ENCODE measurements at places on chromosomes 16 and 17. TPM values are rescaled to one million over a fixed set of nuclear protein-coding genes. Genes with fewer than 3 reads are reported as not detected.

DNA sequence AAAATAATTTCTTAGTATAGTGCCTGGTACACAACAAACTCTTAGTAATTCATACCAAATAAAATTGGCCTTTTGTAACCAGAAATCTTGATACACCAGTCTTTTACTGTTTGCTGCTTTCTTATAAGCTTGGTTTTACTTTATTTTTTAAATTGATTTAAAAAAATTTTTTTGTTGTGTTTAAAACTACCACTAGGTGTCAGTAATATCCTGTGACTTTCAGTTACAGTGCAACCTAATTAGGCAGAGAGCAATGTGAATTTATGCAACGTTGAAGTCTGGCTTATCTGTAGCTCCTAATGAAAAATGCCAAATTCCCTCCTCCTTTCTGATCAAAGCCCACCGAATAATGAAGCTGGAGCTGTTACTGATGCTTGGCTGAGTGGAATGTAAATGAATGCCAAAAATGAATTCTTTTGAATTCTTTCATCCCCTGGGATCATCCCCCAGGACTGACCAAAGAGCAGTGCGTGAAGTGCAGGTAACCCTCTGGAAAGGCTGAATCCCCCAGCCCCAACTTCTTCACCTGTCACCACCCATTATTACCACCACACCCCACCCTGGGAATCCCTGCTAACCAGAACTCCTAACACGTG, 3.8 kb downstream of the ERCC4 start:
- DNase-seq = no peak

- no peak for DNase-seq
These were observed 20.2 kb downstream of the ENPP7 start for GRCh38 chr17:79750650-79751545.

The CNTNAP1 gene
- total RNA-seq = 2.2 TPM

DNA sequence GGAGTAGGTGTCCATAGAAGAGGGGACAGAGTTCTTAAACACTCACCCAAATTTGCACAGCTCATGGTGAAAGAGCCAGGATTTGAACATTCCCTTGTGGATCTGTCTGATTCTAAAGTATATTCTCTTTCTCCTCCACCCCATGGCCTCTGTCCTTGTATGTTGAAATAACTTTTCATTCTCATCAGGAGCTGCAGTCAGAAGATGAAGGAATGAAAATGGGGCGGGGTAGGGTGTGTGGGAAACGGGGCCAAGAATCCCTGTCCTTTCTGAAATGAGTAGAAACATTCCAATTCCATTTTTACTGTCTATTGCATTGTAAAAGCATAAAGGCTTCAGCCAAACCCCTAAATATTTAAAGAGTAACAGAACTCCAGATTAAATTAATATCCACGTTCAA, 42.8 kb downstream of the NOG start:
- no peak for DNase-seq

DNA sequence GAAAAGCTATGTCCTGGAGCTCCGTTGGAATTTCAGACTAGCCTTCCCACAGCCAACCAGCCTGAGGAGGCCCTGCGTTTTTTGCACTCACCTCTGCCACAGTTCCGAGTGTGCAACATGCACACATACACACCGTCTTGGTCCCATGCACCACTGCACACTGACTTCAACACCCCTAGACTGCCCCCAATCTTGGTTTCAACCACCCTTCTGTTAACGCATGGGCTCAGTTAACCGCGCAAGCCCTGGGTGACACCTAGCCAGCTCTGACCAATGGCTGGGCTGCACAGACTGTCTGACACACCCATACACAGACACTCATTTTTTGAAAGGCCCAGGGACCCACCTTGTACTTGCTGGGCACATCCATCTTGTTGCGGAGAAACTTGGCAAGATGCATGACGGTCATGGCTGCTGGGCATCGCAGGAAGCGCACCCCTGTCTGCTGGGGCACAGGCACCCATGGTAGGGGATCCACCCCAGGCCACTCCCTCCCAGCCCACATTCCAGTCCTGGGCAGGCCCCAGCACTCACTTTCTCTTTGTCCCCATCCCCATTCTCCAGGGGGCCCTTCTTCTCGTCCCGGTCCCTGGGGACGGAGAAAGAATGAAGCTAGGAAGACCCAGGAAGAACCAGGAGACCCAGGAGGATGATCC, 8.0 kb downstream of the CISD3 start:
- no peak for DNase-seq

DNA sequence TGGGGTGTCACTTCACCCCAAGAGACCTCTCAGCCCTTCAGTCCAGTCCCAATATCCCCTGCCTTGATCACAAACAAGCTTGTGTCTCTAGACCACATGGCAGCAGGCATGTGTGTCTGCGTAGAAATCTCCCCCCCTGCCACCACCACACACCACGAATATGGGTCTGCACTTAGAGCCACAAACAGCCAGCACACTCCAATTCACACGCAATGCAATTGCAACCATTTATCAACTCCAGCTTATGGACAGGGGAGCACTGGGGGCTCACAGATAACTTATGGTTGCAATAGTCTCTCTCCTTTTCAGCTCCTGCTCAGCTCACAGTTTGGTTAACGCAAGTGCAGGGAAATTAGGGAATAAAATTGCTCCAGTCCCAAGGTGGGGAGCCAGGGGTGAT, 2.6 kb downstream of the HOXB9 start:
- no peak for DNase-seq

DNA sequence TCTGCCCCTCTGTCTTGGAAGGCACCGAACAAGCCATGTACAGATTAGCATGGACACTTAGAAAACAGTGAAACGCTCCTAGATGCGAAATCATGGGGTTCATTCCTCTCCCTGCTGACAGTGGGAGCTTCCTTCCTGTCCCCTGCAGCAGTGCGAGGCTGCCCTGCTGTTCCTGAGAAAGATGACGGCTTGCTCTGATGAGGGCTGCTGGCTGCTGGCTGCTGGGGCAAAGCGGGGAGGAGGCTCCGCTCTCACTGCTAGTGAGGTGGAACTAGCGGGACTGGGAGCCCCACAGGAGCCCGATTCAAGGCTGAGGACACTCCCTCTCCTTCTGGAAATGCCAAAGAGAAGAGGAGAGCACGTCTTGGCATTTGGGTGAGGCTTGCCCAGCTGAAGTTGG, 25.9 kb upstream of the CACNG4 start:
- DNase-seq = no peak

DNA sequence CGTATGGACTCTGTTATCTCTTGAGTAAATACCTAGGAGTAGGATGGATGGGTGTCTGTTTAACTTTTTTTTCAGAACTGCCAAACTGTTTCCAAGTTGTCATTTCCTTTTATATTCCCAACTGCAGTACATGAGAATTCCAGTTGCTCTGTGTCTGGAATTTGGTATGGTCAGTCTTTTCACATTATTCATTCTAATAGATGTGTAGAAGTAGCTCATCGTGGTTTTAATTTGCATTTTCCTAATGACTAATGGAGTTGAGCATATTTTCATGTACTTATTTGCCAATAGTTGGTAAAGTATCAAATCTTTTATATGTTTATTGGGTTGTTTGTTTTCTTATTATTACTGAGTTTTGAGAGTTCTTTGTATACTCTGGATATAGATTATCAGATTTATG, 27.0 kb downstream of the MRTFB start:
- no peak for DNase-seq

DNA sequence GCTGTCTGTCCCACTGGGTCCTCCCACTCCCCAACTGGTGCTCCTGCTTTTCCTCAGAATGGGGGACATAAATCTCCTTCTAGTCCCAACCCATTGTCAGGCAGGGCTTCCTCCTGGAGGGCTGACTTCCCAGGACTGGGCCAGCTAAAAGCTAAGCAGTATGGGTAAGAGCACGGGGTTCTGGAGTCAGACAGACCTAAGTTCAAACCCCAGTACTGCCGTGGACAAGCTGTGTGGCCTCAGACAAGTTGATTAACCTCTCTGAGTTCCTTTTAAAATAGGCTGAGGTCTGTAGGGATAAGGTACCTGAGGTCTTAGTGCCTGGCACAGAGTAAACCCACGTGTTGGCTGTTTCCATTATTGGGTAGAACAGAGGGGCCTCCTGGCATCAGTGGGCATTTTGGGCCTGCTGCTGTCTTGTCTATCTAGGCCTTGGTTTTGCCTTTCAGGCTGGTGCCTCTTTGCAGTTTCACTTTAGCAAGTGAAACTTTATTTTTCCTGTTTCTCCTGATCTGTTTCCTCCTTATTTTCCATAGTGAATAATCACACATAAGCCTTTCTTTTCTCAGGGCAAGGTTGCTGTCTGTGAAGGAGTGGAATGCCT, 114.6 kb downstream of the PRKCB start:
- no peak for DNase-seq

The NXPH3 gene
- not detected for total RNA-seq

The TBX21 gene
- 89.8 TPM for total RNA-seq

- no peak for DNase-seq
These were observed 135.0 kb downstream of the BRIP1 start for GRCh38 chr17:61728297-61728836.

GRCh38 chr17:688100-688989, 26.3 kb downstream of the VPS53 start:
- DNase-seq = no peak

- no peak for DNase-seq
These were observed 6.0 kb upstream of the CDR2L start for GRCh38 chr17:74981318-74981978.

DNA sequence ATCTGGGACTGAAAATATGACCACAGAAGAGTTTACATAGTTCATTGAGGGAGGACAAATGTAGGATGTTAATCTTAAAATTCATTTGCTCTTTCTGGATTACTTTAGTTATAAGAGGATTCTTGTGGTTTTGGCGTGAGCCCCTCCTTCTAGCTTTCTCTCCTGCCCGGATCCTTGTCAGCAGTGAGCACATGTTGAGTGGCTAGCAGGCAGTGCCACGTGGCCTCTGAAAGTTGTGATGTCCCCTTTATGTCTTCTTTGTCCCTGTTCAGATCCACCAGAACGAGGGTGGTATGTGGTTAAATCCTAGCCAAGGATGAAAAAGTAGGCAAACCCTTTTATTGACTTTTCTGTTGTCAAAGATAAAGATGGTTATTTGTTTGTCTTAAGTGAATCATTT, 83.8 kb downstream of the GNAO1 start:
- no peak for DNase-seq

- no peak for DNase-seq
These were observed 24.9 kb downstream of the KIAA0513 start for GRCh38 chr16:85052536-85052935.

- no peak for DNase-seq
These were observed 6.3 kb upstream of the APRT start for GRCh38 chr16:88817785-88818574.

- no peak for DNase-seq
These were observed 21.8 kb downstream of the RAB11FIP4 start for GRCh38 chr17:31413081-31413799.

GRCh38 chr16:57263541-57264351, 18.7 kb downstream of the ARL2BP start:
- DNase-seq = no peak

- no peak for DNase-seq
These were observed 18.1 kb upstream of the LCMT1 start for GRCh38 chr16:25093208-25094061.

GRCh38 chr16:57734925-57735754, 430 bp upstream of the KATNB1 start:
- peak; percentile 97 for DNase-seq

DNA sequence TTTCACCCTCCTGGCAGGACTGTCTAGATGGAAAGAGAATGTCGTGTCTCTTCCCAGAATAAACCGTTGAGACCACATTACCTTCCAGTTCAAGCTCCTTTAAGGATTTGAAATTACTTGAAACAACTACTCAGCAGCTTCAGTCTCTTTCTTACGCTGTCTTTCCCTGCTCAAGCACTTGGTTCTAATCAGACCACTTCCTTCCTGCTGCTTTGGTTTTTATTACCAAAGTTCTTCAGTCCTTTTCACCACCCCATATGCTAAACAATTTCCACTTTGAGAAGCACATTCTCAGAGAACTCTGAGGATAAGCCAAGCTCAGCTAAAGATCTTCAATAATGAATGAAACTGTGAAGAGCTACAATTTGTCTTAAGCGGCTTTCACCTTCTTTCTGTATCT, 105.4 kb downstream of the STX8 start:
- peak; percentile 14 for DNase-seq

The CD300C gene
- total RNA-seq = 0.41 TPM

DNA sequence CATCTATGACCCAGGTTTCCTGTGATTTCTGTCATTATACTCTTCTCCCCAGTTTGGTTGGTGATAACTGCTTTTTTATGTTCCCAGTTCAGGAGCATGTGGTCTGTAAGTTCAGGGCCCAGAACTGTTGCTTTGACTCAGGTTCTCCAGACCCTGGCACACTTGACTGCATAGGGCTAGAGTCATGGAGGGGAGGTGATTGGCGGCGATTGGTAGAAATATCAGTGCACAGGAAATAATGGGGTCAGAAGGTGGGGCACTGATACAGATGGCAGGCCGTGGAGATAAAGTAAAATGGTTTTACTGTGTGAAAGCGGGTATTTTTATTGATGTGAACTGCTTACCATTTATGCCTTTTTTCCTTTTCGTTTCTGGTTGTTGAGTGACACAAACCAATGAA, 28.7 kb downstream of the TAC4 start:
- no peak for DNase-seq

DNA sequence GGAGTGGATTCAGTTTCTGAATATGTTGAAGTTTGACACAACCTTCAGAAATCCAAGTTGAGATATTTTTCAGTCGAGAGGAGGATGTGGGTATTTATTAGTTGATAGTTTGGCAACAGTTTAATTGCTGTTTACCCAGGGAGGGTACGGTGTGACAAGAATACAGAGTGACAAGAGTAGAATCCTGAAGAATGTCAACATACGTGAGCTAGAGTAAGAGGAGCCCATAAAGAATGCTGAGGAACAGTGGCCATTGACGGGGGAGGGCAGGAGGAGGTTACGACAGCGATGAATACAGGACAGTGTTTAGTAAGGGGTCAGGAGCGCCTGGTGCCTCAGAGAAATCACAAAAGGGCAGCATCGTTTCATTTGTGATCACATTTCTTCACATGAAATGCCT, 76.5 kb downstream of the AATF start:
- DNase-seq = no peak

DNA sequence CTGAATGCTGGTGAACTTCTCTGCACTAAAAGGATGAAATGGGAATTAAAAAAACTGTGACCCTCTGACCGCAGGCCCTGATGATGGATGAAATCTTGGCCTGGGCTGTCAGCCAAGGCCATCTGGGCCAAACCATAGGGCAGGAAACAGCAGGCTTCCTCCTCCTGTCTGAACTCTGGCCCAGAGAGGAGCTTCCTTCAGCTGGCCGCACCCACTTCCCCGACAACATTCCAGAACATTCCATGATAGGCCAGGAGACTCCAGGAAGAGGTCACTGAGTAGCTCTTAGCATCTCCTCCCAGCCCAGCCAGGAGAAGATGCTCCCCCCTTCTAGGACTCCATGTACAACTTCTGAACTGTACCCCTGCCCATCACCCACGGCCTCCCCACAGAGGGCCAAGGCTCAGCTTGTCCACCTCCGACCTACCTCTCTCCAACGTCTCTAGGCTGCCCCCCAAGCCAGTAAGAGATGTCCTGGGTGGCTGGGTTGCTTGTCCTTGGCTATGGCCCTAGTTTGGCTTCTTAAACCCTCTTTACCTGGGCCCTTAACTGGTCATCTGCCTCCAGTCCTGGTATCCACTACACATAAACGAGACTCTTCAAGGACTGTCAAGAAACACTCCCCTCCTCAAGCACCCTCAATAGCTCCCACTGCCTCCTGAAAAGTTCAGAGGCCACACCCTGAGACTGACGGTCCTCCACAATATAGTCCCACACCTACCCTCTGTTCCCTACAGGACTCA, 1.7 kb downstream of the RPH3AL start:
- DNase-seq = no peak

All from activated T-helper 1 cell treated with anti-CD3 and anti-CD28 coated beads, Interleukin-12 subunit alpha, Interleukin-12 subunit beta, Interleukin-2, Interleukin-4 antibody, amounts not matched to agents 30 ng/mL and 10 ng/mL and 1 ng/mL, durations not matched to agents 14 hours and 24 hours and 36 hours (primary cell).